Activated naive CD4-positive, alpha-beta T cell treated with anti-CD3 and anti-CD28 coated beads, Interleukin-2, amount 50 U/mL, for 16 hours (primary cell): ENCODE measurements at places on chromosomes 7 and 10.

DNA sequence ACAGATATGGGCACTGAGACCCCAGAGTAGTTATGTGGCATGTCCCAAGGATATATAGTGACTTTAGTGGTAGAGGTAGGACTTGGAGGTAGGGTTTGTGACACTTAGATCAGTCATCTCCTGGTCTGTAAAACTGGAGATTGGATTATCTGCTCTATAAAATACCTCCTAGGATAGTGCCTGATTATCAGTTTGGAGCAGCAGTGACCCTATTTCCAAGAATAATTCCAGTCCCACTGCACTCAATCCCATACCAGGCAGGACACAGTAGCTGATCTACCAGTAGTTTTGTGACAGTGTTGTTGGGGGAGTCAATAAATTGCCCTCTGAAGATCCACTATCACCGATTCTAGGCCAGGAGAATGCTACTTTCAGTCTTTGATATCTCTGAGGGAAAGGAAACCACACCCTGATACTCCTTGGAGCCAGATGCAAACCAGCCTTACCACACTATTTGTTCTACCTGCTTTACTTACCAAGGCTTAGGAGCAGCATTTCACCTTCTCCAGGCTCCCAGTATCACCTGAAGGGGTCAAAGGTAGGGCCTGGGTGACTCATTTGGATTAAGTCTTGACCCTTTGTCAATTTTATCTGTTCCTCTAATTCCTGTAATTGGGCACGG lies 30.6 kb downstream of the KMT2E start:
- DNase-seq = no peak

DNA sequence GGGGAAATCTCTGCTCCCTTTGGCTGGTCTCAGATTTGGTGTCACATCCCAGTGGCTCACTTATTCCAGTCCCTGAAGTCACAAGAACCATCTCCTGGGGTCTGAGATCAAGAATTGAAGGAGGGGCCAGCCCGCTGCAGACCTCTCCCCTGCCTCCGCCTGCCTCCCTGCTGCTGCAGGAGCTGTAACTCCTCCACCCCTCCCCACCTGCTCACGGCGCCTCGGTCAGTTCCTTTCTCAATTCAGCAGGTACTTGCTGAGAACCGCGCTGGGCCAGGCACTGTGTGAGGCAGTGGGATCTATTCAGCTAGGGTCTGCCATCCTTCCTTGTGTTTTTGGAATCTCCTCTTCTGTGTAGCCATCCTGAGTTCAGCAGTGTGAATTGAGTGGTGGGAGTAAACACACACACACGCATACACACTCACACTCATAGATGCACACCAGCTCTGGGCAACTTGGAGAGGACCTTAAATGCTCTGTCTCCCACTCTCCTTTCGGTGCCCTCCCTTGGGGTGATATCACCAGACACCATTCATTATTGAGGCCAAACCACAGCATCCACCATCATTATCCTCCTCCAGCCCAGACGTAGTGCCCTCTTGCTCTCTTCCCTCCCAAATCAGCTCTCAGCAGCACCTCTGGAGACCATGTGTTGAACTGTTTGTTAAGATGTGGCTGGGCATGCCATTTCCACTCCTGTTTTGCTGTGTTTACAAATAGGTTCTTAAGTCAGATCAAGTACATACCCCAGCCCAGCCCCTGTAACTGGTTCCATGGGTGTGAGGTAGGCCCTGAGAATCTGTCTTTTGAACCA lies 22.0 kb upstream of the ANKRD2 start:
- DNase-seq = no peak

GRCh38 chr7:131786204-131786603 lies 229.8 kb upstream of the PODXL start:
- no peak for DNase-seq

- no peak for DNase-seq
Measured at GRCh38 chr7:2165239-2165609, 67.5 kb downstream of the MAD1L1 start.
